Renal cortical epithelial cell (primary cell): ENCODE measurements at places on chromosomes 1 and 21. TPM values are rescaled to one million over a fixed set of nuclear protein-coding genes. Genes with fewer than 3 reads are reported as not detected.

OR14I1 gene
- not detected in 2 replicates for total RNA-seq

PERM1 gene
- total RNA-seq, result 0.10 TPM in 1 of 2 replicates, not detected in the other

OR2L3 gene
- not detected in 2 replicates for total RNA-seq

RPE65 gene
- not detected in 2 replicates for total RNA-seq

LORICRIN gene
- not detected in 2 replicates for total RNA-seq

CD34 gene
- 0.35 TPM in 2 replicates for total RNA-seq

GBP4 gene
- total RNA-seq, result 0.55 and 1.7 TPM in 2 replicates

ZNF695 gene
- total RNA-seq, result 1.5 and 3.0 TPM in 2 replicates

U2AF1 gene
- 11.1 and 34.3 TPM in 2 replicates for total RNA-seq

BSND gene
- 0.45 TPM in 1 of 2 replicates, not detected in the other for total RNA-seq

LRRN2 gene
- total RNA-seq, result 0.35 and 8.1 TPM in 2 replicates
